ENCODE measurements at places on chromosomes 4 and X. TPM values are rescaled to one million over a fixed set of nuclear protein-coding genes. Genes with fewer than 3 reads are reported as not detected.
A peak's percentile ranks its signal among the peaks of the same experiment; 100 is the strongest.

The CSAG1 gene
- total RNA-seq, result not detected

The CXCL5 gene
- total RNA-seq, result not detected

The CT45A6 gene
- total RNA-seq, result not detected

The SSX2 gene
- not detected for total RNA-seq

The NUDT10 gene
- 0.68 TPM for total RNA-seq

The DUX4 gene
- total RNA-seq, result not detected

The CENPVL2 gene
- total RNA-seq, result not detected

The ADH6 gene
- total RNA-seq, result not detected

DNA sequence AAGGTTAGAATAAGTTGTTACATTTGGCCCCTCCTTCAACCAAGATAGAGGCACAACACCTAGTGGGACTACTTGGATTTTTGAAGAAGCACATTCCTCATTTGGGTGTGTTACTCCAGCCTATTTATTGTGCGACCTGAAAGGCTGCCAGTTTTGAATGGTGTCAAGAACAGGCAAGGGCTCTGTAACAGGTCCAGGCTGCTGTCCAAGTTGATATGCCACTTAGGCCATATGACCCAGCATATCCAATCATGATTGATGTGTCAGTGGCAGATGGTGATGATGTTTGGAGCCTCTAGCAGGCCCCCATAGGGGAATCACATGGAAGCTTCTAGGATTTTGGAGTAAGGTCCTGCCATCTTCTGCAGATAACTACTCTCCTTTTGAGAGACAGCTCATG, 35.5 kb upstream of the UGT2B4 start:
- no peak for DNase-seq

- DNase-seq, result no peak
These were observed 7.4 kb downstream of the WDR13 start for GRCh38 chrX:48604701-48605100.

- no peak for DNase-seq
These were observed 33.5 kb downstream of the ZFP42 start for GRCh38 chr4:188029114-188029513.

GRCh38 chr4:151276787-151277562, at the start of gene PRSS48:
TSS of gene PRSS48 (plus strand) at chr4:151277161. CDS start at chr4:151277173, 12 bp downstream.
- peak; percentile 83 for DNase-seq

DNA sequence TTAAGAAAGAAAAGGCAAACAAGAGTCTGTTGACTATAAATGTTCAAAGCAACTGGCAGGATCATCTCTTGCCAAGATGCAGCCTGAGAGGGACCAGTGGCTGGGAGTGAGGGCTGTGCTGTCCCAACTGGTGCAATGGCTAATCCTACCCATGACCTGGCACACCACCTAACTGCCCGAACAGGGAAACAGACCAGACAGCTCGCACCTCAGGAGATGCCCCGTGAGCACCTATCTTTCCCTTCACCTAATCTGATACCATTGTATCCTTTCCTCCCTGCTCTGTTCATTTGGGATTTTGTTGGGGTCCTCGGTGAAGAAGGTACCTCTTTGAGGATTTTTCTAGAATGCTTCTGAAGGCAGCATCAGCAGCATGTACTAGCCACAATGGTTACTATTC, 206.5 kb upstream of the MAMLD1 start:
- DNase-seq, result no peak

GRCh38 chrX:31271615-31272471, 200.0 kb upstream of the FTHL17 start:
- DNase-seq, result no peak

- DNase-seq, result no peak
These were observed 25.4 kb upstream of the ACSL1 start for GRCh38 chr4:184851200-184851541.

DNA sequence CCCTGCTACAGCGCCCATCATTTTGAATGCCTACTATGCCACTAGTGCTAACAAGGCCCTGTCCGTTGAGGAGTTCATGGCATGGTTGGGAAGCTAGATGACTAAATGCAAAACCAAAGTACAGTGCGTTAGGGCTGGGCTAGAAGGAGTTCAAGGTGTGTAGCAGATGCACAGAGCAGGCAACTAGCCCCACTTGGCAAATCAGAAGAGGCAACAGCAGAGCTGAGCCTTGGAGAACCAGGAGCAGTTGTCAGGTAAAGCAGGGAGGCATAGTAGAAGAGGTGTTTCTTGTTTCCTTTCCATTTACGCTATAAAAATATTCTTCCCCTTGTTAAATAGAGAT, 146.6 kb upstream of the CPEB2 start:
- no peak for DNase-seq

DNA sequence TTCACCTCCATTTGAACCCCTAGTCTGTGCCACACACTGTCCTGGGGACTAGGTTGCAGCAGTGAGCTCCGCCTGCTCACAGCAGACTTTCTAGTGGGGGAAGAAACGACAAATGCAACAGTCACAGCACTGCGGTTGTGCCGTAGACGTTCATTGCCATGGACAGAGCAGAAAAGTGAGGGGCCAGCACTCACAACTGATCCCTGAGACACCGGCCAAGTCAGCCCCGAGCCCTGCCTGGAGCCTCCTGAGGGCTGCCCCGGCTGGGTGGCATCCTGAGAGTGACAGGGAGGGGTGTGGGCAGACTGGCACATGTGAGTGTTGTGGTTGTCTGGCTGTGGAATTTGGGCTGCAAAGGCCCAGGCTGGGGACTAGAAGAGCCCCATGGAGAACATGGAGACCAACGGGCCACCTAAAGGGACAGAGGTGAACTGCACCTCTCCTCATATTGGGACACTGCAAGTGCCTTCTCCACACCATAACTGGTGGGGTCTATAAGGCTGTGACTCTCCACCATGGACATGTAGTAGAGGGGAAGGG, 4.6 kb downstream of the DUSP9 start:
- no peak for DNase-seq

- DNase-seq, result no peak
These were observed 154.2 kb upstream of the NEIL3 start for GRCh38 chr4:177155454-177155853.

DNA sequence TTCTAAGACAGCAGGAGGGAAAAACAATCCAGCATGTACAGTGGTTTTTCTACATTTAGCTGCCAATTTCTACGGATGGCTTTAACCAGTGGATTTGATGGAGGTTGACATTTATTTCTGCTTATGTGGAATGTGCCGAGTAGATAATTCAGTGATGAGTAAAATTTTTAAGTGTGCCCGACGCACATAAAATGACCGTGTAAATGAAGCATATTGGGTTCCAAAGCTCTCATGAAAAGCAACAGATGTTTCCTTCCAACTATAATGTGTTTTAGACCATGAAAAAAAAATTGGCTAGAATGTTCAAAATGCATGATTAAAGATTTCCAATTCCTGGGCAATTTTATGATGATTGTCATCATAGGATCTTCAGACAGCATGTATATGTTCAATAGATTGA, 14.1 kb downstream of the INPP4B start:
- DNase-seq, result no peak

DNA sequence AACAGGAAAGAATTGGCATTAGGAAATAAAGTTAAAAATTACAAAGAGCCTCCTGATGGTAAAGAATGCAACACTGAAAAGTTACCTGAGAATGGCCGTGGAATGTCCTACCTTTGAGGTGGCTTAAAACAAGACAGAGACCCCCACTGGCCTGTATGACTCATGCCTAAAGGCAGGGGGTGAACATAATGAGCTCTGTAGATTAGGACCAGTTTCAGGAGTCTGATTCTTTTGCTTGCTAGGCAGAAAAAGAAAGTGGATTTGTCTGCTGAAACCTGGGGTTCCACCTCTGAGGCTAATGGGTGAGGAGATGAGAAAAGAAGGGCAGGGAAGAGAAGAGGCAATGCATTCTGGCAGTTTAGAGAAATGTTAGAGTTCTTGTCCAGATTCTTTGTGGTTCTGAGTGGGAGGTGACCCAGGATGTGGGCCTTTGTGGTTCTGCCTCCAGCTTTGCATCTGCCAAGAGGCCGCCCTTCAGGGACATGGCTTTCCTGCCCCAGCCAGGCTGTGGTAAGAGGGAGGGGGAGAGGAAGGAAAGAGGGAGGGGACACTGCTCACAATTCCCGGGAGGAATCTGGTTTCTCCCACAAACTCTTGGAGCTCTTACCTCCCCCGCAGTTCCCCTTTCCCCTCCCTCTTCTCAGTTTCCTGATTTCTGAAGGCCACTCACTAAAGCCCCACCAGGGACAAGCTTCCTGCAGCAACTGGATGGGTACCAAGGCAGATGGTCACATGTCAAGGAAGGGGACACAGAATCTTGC, 109.6 kb downstream of the EFNB1 start:
- peak; percentile 73 for DNase-seq

GRCh38 chrX:70174754-70175153, 2.5 kb upstream of the DGAT2L6 start:
- no peak for DNase-seq

DNA sequence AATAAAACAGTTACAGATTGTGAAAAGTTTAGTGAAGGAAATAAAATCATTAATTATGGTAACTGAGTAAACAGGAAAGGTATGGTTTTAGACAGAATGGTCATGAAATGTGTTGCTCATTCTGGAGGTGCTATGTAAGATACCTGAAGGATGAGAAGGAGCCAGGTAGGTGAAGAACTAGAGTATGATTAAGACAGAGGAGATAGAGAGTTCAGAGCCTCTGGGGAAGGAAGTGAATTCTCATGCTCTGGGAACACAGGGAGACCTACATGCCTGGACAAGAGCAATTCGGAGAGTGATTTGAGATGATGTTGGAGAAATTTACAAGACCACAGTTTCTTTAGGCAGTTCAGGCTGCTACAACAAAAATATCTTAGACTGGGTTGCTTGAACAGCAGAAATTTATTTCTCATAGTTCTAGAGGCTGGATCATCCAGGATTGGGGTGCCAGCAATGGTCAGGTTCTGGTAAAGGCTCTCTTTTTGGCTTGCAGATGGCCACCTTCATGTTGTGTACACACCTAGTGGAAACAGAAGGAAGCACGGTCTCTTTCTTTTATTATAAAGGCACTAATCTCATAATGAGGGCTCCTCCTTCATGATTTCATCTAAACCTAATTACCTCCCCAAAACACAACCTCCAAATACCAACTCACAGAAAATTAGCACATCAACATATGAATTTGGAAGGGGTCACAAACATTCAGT, 1416.1 kb downstream of the PCDH7 start:
- DNase-seq, result no peak

DNA sequence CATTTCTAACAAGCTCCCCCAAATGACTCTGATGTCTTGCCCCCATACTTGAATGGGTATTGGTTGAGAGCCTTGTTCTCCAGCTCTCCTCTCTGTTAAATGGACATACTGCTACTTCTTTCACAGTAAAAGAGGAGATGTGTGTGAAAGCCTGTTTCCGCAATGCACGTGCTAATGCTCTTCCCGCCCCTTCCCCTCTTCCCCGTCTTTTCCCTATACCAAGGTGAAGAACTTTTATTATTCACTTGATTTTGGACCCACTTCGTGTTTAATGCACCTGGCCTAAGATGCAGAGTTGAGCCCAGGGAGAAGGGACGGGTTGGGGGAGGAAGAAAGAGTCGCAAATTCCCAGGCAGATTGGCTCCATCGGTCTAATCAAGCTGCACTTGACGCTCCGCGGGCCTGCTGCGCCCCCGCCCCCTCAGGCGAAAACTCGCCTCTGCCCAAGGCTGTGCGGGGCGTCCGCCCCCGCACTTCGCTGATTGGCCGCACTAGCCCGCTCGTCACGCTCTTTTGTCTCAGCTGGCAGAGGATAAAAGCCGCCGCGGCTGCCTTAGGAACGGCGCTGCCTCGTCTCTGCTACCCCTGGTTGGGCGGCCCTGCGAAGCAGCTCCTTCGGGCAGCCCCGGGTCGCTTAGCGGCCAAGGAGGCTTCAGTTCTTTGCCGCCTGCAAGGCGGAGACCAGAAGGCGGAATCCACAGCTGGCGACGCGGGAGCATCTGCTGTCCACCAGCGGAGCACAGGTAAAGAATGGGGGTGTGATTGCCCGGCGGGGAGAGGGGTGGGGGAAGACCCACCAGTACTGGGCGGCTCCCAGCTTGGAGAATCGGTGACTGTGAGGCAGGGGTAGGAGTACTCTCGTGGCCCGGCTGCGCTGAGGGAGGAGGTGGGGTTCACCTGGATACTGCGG, at the start of gene ZCCHC12:
Gene ZCCHC12, plus strand, starts transcription at position 562 of the 910 bp plus-strand sequence. CDS start 1,421 bp downstream, outside the sequence.
- peak; percentile 74 for DNase-seq

GRCh38 chr4:8201321-8201781, 2.3 kb downstream of the SH3TC1 start:
- DNase-seq, result no peak

GRCh38 chrX:413322-414201, 26.9 kb upstream of the PPP2R3B start:
- DNase-seq, result peak; percentile 59

All from right cardiac atrium (tissue), 5 donors.